ENCODE measurements at places on chromosomes 4 and X. TPM values are rescaled to one million over a fixed set of nuclear protein-coding genes. Genes with fewer than 3 reads are reported as not detected.

TMEM156 gene
- 37.6 TPM for total RNA-seq

BEX4 gene
- total RNA-seq: 24.9 TPM

PAGE2 gene
- not detected for total RNA-seq

LRCH2 gene
- not detected for total RNA-seq

GNRHR gene
- total RNA-seq: not detected

RXFP1 gene
- not detected for total RNA-seq

F8A3 gene
- 0.38 TPM for total RNA-seq

ZFP92 gene
- 0.24 TPM for total RNA-seq

CHST7 gene
- total RNA-seq: 5.4 TPM

PHEX gene
- total RNA-seq: 0.32 TPM

DUSP21 gene
- total RNA-seq: not detected

PLK4 gene
- 3.9 TPM for total RNA-seq

PNMA5 gene
- total RNA-seq: not detected

RAB9B gene
- 0.86 TPM for total RNA-seq

DUX4 gene
- total RNA-seq: not detected

ETDA gene
- not detected for total RNA-seq

KLKB1 gene
- 1.4 TPM for total RNA-seq

HHIP gene
- total RNA-seq: not detected

MED28 gene
- total RNA-seq: 79.2 TPM

EGF gene
- total RNA-seq: 0.86 TPM

SFRP2 gene
- total RNA-seq: not detected

SNX25 gene
- 18.9 TPM for total RNA-seq

AFP gene
- total RNA-seq: not detected

TRO gene
- total RNA-seq: 0.61 TPM

COL4A6 gene
- not detected for total RNA-seq

PDLIM3 gene
- total RNA-seq: not detected

TMEM271 gene
- not detected for total RNA-seq

TBX22 gene
- not detected for total RNA-seq

NLGN4X gene
- not detected for total RNA-seq

MAOB gene
- not detected for total RNA-seq

PALLD gene
- total RNA-seq: 10.6 TPM

CDS1 gene
- 0.72 TPM for total RNA-seq

XAGE1A gene
- not detected for total RNA-seq

ATOH1 gene
- not detected for total RNA-seq

PNMA6A gene
- total RNA-seq: 0.68 TPM

ETDB gene
- not detected for total RNA-seq

All from naive thymus-derived CD4-positive, alpha-beta T cell (primary cell).